T-helper 9 cell (primary cell): ENCODE measurements at places on chromosomes 1 and 21.

DNA sequence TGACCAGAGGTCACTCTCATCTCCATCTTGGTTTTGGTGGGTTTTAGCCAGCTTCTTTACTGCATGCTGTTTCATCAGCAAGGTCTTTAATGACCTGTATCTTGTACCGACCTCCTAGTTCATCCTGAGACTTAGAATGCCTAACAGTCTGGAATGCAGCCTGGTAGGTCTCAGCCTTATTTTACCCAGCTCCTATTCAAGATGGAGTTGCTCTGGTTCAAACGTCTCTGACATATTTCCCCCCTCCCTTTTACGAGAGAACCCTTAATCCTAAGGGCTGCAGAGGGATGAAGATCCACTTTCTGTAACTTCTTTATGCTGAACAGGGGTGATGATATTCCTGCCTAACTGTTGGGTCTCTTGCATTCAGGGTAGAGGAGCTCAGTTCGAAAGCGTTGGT is 43.2 kb downstream of the TBCE start:
- no peak for DNase-seq

DNA sequence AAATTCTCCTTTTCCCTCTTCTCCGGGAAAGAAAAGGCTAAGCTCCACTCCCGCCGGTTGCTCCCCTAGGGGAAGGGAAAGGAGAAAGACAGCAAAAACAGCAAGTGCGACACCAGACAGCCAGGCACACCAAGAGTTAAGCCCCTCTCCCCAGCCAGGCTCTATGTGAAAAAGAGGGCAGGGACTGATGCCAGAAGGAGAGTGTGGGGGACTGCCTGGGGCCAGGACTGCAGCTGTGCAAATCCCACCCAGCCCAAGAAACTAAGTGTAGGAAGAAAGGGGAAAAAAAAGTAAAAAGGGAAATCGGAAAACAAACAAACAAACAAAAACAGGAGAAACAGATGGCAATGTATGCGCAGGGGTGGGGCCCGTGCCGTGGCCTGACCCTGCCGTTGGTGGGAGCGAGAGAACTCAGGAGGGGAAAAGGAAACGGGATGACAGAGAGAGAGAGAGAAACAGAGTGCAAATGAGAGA is 27.7 kb upstream of the FMO1 start:
- DNase-seq: no peak

DNA sequence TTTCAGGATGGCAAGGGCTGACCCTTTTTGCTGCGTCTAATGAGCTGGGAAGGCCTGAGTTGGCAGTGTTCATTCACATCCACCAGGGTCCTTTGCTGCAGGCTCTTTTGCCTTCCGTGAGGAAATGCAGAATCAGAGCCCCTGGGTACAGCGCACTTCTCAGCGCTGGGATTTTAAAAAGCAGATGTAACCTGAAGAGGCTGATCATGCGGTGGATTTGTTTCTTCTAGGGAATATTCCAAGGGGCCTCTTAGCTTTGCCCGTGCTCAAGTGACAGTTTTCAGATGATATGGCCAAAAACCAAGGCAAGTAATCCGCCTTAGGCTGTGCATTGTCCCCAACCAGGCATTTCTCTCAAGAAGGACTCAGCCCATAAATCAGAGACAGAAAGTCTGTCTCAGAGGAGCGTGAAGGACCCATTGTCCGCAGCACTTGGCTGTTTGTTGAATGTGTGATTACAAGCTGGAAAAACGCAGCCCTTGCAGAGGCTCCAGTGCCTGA is 237.6 kb downstream of the PTPRC start:
- DNase-seq: no peak

DNA sequence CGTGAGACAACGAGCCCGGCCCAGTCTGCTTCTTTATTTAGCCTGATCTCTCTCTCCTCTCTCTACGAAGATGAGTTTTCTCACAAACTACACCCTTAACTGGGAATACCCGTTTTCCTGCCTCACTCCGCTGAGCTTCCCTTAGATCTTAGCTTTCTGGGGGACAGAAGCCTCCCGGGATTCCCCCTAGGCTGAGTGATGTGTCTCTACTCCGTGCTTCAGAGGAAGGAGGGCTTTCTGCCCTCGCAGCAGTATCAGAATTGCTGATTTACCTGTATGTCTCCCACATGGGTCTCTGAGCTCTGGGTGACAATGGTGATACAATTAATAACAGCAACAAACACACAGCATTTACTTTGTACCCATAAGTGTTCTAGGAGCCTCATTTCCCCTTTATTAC is 1.0 kb downstream of the ZBTB17 start:
- no peak for DNase-seq

- no peak for DNase-seq
Observed at GRCh38 chr21:41555057-41555456, 47.1 kb upstream of the TMPRSS2 start.

GRCh38 chr1:3740752-3741151 is 11.5 kb upstream of the CCDC27 start:
- no peak for DNase-seq

- DNase-seq: no peak
Observed at GRCh38 chr1:236507022-236507700, 16.6 kb upstream of the LGALS8 start.

DNA sequence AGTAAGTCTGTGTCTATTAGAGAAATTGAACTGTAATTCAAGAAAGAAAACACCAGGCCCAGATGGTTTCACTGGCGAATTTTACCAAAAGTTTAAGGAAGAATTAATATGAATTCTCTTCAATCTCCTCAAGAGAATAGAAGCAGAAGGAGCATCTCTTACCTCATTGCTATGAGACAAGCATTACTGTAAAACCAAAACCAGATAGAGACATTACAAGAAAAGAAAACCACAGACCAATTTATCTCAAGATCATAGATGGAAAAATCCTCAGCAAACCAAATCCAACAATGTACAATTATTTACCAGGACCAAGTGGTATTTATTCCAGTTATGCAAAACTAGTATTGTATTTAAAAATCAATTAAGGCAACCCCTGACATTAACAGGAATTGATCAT is 160.6 kb downstream of the LIPI start:
- DNase-seq: no peak
